ENCODE measurements at places on chromosomes 1 and 21.

GRCh38 chr1:24486331-24487065 lies 16.1 kb upstream of the RCAN3 start:
- no peak for DNase-seq

DNA sequence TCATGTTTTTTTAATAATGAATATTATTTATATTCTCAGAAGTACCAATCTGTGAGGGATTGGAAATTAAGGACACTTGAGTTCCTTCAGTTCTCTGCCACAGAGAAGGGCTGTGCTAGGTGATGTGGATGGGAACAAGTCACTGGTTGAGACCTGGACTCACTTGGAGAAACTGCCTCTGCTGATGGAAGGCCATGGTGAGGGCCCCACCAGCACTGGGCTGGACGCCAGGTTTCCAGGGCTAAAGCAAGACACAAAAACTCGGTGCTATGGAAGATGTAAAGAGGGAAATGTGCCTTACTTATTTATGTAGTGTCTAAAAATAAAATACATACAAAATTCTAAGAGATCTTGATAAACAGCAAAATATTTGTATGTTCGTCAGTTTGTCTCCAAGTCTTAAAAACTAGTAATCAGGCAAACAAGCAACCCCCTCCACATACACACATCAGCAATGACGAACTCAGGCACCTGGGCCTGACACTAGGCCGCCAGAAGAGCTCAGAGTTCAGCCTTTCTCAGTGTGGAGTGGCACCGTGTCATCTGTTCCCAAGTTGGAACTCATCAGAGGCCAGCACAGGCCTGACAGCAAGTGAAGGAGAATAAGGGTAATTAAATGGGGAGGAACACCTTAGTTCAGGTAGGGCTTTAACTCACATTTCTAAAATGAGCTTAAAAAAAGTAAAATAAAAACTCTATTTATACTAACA lies 19.6 kb downstream of the SIPA1L2 start:
- no peak for DNase-seq

GRCh38 chr1:206951318-206952100 lies 5.2 kb upstream of the PIGR start:
- DNase-seq: no peak

DNA sequence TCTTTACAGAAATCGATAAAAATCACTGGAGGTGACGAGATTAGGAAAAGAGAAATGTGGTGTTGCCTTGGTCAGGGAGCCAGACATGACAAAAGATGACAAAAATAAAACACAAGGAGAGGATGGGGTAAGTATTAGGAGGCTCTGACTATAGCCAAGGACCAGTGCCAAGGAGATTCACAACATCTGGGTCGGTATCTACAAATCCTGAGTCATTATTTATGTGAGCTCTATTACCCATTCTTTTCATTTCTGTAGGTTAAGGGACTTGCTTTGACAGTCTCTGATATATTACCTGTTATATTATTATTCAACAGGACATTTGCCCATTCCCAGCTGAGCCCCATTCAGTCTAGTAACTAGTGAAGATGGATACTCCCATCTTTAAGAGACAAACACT lies 120.8 kb downstream of the TYW3 start:
- DNase-seq: no peak

- no peak for DNase-seq
Observed at GRCh38 chr1:41642922-41643821, 158.7 kb upstream of the EDN2 start.

- no peak for DNase-seq
Observed at GRCh38 chr1:39926343-39926793, 24.7 kb upstream of the MYCL start.

DNA sequence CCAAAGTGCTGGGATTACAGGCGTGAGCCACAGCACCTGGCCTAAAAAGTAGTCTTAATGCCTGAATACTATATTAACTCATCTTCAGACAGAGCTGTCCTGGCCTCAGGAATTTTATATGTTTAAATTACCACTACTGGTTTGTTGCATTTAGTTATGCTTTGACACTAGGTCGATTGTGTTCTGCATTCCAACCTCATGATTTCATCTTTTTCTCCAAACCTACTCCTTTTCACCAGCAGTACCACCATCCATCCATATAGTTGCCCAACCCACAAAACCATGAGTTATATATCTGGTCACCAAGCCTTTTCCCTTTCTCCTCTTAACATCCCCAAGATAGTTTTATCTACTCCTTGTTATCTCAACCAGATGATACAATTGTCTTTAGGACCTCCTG lies 22.6 kb downstream of the FMO5 start:
- DNase-seq: no peak

GRCh38 chr1:219220945-219221344 lies 47.3 kb downstream of the LYPLAL1 start:
- DNase-seq: no peak

- DNase-seq: no peak
Observed at GRCh38 chr1:97034651-97035050, 313.1 kb downstream of the PTBP2 start.

DNA sequence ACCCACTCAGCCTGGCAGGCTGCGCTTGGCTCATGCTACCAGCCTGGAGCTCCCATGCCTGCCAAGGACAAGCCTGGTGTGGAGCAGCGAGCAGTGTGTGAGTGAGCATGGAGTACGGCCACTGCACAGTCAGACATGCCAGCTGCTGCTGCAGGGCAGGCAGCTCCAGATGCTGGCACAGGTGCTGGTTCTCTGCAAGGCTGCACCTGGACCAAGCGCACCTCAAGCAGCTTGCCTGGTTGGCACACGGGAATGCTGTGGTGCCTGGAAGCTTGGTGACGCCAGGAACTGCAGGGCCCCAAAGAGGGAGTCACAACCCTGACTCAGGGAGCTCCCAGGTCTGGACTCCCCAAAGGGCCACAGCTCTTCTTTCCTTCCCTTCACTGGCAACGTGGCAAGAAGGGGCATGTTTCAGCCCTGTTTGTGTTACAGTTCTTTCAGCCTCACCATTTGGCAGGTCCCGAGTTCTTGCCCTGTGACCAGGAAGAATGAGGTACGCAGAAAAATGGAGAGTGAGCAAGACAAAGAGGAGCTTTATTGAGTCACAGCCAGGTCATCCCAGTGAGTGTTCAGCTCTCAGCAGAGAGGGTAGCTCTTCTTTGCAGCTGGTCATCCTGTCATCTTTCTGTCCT lies 26.1 kb downstream of the ACOT7 start:
- no peak for DNase-seq

DNA sequence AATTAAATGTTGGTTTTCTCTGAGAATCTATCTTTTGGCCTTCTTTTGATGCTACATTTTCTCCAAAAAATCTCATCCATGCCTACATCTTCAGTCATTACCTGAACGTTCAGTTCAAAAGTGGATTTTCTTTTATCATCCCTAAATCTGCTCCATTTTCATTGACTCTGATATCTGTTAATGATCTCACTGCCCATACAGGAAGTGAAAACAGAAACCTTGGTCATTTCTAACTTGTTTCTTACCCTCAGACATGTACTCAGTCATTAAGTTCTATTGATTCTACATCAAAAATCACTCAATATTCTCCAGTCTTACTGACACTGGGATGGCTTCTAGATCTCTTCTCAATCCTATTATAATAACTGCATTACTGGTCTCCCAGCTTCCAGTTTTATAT lies 22.7 kb downstream of the PRKACB start:
- DNase-seq: no peak

DNA sequence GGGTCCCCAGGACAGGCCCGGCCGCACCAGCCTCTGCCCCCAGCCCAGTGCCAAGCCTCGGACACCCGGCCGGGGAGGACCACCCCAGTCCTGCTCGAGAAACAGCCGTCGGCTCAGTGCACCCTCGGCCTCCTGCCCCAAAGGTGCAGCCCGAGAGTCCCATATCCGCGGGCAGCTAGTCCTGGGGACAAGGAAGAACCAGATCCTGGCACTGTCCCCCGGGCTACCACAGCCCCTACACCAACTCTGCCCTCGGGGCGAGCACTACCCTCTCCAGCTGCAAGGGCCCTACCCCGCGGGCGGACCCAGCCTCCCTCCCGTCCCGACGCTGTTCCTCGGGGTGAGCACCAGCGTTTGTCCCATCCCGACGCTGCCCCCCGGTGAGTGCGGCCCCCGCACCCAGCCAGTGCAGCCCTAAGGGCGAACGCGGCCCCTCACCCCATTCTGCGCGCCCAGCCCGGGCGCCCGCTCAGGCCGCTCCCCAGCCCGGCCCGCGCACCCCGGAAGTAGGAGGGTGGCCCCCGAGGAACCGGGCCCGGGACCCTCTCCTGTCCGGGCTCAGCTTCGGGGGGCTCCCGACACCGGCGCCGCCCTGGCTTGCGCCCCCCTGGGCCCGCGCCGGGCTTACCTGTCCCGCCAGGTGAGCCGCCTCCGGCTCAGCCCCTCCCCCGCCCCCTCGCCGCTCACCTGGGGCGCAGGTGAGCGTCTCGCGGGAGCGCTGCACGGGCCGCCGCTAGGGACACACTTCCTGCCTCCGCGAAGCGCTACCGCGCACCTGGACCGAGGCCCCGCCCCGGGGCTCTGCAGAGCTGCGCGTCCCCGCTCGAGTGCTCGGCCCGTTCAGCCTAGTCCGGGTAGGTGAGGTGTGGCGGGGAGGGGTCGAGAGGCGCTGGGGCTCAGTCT lies at the start of gene KDF1:
TSS of gene KDF1 (minus strand) at position 747 of the 903 bp plus-strand sequence. CDS start 8,088 bp downstream, outside the sequence.
- peak; percentile 53 for DNase-seq

DNA sequence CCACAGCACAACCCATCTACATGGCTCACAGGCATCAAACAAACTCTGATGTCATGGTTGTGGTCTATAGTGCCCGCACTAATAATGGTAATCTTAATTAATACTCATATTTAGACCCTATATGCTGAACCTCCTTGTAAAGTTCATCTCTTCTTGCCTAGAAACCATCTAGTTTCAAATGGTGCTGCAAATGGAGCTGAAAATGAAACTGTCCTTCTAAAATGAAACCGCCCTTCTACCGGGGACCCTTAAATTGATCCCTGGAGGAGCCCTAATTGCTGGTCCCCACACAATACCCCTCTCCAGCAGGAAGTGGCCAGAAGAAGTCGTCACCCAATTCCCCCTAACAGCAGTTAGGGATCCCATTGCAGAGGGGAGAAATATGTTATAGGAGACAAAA lies 612.6 kb downstream of the MRPL39 start:
- no peak for DNase-seq

DNA sequence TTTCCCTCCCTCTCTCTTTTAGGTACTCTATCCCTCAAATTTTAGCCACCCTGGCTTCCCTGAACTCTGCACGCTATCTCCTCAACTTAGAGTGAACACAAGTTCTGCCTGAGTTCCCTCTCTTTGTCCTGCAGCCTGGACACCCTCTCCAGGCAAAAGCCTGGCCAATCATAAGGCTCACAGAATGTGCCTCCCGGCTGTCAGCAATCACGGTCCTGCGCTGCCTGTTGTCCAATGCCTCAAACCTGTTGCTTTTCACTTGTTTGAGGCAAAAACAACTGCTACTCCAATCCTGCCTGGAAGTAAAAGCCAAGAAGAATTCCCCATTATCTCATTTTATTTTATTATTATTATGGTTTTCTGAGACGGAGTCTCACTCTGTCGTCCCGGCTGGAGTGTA lies 66.1 kb downstream of the LGR6 start:
- no peak for DNase-seq

GRCh38 chr1:224193319-224193966 lies 10.4 kb downstream of the DEGS1 start:
- no peak for DNase-seq

GRCh38 chr1:64403331-64403730 lies 66.6 kb upstream of the CACHD1 start:
- DNase-seq: no peak

DNA sequence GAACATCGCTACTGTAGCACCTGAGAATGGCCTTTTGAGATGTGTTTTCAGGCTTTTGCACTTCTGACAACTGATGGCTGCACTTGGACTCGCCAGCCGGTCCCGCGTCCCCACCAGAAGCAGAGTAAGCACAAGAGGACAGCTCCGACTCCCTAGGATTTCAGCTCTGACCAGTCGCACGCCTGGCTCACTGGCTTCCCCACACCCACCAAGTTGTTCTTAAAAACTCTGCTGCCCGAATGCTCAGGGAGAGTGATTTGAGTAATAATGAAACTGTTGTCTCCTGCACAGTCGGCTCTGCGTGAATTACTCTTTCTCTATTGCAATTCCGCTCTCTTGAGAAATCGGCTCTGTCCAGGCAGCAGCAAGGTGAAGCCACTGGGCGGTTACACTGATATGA lies 40.2 kb upstream of the NLRP3 start:
- no peak for DNase-seq

DNA sequence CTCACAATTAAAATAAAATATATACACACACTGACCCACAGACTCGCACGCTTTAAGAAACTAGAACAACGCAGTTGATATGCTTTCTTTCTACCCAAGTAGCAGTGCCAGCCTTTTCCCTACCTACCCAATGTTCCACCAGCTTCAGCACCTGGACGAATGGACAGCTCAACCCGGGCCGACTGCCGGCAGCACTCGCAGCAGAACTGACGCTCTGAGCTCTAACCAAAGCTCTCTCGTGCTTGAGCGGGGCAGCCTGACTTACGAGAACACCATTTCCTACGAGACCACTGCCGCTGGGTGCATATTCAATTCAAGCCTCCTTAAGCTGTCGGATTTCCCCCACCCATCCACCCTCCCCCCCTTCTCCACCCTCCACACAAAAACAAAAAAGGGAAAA lies 127.4 kb upstream of the DPYD start:
- peak; percentile 44 for DNase-seq

DNA sequence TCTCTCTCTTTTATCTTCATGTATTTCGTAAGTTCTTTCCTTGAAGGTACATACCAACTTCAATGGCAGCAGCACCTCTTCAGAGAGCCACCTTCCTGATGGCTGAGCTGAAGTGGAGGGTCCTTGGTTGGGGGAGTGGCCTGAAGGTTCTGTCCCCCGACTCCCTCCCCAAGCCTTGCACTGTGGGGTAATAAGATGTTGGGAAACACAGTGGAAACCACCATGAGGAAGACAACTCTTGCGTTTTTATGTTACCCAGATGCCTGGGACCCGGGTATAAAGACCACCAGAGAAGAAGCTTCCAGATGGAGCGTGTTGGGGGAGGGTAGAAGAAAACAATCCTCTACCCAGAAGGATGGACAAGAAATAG lies 794 bp downstream of the KRTAP12-3 start:
- DNase-seq: no peak

- DNase-seq: no peak
Observed at GRCh38 chr1:244628789-244629188, 24.1 kb upstream of the DESI2 start.

DNA sequence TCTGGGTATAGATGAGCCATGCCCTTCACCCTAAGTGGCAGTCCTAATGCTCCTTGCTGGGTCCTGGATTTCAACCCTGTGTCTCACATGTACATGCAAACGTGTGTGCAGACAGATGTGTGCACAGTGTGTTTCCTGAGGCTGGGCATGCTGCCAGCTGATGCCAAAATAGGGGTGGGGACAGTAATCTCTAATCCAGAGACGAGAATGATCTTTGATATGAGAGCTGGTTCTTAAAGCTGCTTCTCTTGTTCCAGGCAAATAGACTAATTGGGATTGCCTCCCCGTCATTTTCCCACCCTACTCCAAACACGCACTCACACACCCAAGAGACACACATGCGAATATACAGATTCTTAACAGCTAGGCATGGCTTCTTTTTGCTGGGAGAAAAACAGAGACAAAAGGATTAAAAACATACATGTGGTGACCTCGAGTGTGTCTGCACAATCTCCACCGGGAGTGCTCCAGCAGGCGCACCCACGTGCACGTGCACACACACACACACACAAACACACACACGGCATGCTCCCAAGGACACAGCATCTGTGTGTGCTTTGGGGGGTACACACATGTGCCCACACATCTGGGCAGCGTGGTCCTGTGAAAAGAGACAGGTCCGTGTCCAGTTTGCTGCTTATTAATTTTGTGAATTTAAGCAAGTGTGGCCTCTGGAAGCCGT lies 102.1 kb upstream of the ZBTB40 start:
- DNase-seq: peak; percentile 32

GRCh38 chr1:85015826-85016225 lies 18.9 kb upstream of the MCOLN2 start:
- no peak for DNase-seq
